ENCODE measurements at places on chromosomes 5 and 9. TPM values are rescaled to one million over a fixed set of nuclear protein-coding genes. Genes with fewer than 3 reads are reported as not detected.

Gene TBC1D2
- 4.4 TPM for total RNA-seq

DNA sequence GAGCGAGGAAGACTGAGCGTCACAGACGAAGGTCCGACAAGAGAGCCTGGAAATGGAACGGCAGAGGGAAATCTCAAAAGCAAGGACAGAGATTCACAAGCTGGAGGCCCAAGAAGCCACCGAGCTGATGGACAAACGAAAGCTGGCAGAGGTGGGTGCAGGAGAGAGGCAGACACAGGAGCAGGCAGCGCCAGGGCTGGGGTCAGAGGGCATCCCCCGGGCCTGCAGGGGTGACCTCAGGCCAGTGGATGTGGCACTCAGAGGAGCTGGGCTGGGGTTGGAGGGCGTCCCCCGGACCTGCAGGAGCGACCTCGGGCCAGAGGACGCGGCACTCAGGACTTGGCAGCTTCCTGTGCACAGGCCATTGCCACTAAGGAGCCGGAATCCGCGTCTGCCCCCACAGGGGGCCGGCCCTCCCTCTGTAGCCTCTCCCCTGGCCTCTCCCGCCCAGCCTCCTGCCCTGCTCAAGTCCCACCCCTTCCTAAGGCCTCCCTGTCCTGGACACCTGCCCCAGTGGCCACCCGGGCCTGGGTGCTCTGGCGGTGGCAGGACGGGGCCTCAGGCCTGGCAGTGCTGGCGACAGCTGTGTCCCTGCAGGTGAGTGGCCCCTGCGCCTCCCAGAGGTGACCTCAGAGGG lies 40.4 kb downstream of the EXD3 start:
- DNase-seq = no peak

GRCh38 chr5:115419846-115420585 lies 123.6 kb upstream of the CCDC112 start:
- DNase-seq = no peak

- DNase-seq = no peak
Observed at GRCh38 chr5:156667616-156668015, 182.5 kb upstream of the PPP1R2B start.

Data from urinary bladder (tissue), 4 donors.